Psoas muscle (tissue), 8 donors: ENCODE measurements at places on chromosomes 2 and 18. TPM values are rescaled to one million over a fixed set of nuclear protein-coding genes. Genes with fewer than 3 reads are reported as not detected.
A peak's percentile ranks its signal among the peaks of the same experiment; 100 is the strongest.

GRCh38 chr2:19745318-19746136, 156.3 kb downstream of the TTC32 start:
- no peak for DNase-seq

GRCh38 chr2:10493075-10493633, 45.0 kb upstream of the ODC1 start:
- no peak for DNase-seq

The NOSTRIN gene
- total RNA-seq, result 8.1 TPM

DNA sequence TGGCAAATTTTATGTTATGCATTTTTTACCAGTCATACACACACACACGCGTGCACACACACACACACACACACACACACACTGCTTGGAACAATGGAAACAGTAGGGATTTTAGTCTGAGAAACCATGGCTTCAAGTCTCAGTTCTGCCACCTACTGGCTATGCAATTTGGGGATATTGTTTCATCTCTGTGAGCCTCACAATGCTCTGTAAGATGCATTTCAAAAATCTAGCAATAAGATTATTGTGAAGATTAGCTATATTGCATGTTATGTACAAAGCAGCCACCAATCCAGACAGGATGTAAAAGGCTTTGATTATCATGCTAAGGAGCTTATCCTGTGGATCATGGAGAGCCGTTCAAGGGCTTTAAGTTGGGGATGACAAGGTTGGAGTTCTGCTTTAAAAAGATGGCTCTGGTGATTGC, 401.4 kb downstream of the NBAS start:
- no peak for DNase-seq

The MEP1B gene
- not detected for total RNA-seq

DNA sequence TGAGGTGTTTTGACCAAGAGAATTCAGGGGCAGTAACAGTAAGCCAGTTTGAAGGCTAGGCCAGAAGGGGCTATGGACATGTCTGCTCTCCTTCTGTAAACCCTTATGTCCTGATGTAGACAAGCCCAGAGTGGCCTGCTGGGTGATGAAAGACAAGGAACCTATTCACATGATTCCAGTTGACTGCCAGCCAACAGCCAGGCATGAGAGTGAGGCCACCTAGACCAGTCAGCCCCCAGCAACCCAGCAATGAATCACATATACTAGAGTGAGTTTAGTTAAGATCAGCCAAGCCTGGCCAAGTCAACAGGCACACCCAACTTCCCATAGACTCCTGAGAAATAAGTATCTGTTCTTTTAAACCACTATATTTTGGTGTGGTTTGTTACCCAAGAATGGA, 1889.7 kb upstream of the CELF4 start:
- DNase-seq, result no peak

DNA sequence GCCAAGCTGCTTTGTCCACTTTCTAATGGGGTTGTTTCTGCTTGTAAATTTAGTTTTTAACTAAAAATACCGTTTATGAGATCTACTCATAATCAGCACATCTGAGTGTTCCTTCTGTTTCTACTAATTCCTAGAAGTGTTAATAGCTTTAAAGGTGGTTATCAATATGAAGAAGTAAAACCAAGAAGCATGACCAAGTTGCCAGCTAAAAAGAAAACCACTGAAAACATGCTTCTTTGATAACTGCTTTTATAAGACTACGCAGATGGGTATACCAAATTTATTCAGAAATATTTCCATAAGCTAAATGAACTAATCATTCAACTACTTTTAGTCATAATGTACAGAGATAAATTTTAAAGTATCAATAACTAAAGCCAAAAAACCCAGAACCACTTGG, 101.8 kb downstream of the C2orf74 start:
- no peak for DNase-seq

- no peak for DNase-seq
Observed at GRCh38 chr2:175766880-175767279, 235.2 kb downstream of the LNPK start.

GRCh38 chr2:49973917-49974368, 819.6 kb upstream of the FSHR start:
- peak; percentile 39 for DNase-seq

The CHRNG gene
- 27.4 TPM for total RNA-seq

DNA sequence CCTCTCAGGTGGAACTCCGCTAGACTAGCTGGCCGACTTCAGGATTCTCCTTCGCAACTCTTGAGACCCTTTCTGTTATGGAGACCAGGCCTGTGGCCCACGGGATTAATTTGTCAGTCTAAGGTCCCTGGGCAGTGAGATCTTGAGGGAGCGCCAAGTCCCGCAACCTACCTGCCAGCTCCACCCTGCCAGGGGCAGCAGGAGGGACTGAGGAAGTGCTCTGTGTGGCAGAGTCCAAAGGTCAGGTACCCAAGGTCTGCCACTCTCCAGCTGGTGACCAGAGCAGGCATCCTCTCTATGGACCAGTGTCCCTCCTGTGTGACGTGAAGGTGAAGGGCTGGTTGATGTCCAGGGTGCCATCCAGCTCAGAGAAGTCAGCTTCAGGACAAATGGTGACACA, 4.3 kb upstream of the SPATA3 start:
- no peak for DNase-seq

GRCh38 chr2:169205176-169205575, 135.8 kb downstream of the DHRS9 start:
- no peak for DNase-seq

DNA sequence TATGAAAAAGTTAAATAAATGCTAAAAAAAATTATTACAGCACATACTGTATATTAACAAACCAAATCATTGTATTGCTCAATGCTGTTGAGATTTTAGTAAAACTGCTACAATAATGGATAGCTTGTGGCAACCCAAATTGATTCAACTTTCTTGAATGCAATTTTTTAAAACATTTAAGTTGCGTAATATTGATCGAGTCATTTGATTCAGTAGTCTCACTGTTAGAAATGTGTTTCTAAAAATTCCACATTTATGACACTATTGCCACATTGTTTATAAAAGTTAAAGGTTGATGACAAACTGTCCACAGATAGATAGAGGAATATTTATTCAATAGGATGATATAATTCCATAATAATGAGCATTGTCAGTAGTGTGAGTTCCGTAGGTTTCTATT, 640.7 kb upstream of the CRIM1 start:
- no peak for DNase-seq

GRCh38 chr2:150469706-150470274, 17.7 kb downstream of the RND3 start:
- DNase-seq, result no peak

The GALNT3 gene
- not detected for total RNA-seq

DNA sequence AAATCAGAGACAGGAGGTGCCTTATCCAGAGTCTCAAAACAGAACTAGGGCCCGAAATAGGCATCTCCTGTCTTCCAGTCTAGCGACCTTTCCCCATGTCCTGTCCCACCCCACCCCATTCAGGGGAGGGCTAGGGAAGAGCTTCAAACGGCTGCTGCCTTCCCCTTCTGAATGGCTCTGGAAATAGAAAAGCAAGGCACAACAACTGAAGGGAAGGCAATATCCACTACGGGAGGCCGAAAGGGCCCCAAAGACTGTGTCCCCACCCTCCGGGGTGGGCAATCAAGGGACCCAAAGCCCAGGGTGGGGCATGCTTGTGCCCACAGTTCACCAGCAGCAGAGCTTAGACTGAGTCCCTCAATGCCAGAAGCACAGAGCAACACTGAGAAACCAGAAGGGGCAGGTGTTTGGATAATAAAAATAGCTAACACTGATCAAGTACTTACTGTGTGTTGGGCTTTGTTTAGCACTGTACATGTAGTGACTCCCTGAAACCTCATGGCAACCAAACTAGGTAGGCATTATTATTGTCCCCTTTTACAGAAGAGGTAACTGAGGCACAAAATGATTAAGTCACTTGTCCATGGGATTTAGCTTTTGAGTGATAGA, 38.5 kb downstream of the CYRIA start:
- no peak for DNase-seq

- DNase-seq, result peak; percentile 36
Observed at GRCh38 chr2:174336501-174337336, 2.0 kb downstream of the SP9 start.

- no peak for DNase-seq
Observed at GRCh38 chr2:17156086-17156485, 362.2 kb downstream of the RAD51AP2 start.

DNA sequence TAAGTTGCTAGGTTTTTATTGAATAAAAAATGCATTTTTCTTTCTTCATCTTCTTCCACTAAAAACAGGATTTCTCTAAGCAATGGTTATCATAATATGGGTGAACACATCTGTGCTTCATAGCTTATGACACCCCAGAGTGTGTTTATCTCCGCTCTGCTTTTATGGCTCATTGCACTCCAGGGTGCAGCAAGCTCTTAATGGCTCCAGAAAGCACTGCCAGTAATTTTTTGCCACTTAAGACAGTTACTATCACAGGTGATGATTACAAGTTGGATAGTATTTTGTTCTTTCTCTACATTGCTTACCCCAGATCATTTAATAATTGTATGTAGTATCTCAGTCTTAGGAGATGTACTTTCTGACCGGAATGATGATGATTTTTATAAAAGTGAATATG, 239.3 kb upstream of the CDH20 start:
- DNase-seq, result no peak

The CFC1B gene
- total RNA-seq, result not detected

- no peak for DNase-seq
Observed at GRCh38 chr2:80105015-80105640, 199.4 kb downstream of the LRRTM1 start.

GRCh38 chr18:47747260-47747795, 183.1 kb downstream of the SMAD2 start:
- no peak for DNase-seq

GRCh38 chr2:162123806-162124758, 28.0 kb downstream of the GCG start:
- no peak for DNase-seq

The CNDP1 gene
- not detected for total RNA-seq

- peak; percentile 32 for DNase-seq
Observed at GRCh38 chr2:113886479-113887008, 3.3 kb upstream of the ACTR3 start.

The CDK15 gene
- total RNA-seq, result 0.34 TPM

GRCh38 chr2:84989422-84989821, 18.5 kb downstream of the KCMF1 start:
- DNase-seq, result no peak

DNA sequence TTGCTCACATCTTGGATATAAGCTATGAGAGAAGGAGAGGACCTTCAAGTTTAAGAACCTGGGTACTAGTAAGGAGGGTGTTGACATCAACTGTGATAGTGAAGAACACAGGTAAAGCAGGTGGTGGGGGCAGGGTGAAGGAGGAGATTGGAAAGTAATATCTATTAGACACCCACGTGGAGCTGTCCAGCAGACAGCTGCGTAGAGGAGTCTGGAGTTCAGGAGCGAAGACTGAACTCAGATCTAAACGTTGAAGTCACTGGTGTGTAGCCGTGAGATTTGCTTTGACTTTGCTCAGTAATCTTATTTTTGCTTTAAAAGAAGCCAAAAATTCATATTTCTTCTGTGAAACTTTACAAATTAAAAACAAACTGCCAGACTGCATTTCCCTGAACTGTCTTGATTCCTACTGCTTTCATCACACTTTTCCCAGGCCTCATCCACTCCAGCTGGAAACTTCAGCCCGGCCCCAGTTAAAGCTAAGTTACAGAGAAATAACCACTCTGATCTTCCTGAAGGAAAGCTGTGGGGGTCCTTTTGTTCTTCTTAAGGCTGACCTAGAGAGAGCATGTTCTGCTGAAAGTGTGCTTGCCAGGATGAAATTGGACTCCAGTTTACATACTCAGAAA, 533.3 kb downstream of the CNTNAP5 start:
- no peak for DNase-seq

The CYBRD1 gene
- total RNA-seq, result 15.7 TPM

GRCh38 chr18:12744103-12744502, 41.3 kb downstream of the PSMG2 start:
- no peak for DNase-seq

DNA sequence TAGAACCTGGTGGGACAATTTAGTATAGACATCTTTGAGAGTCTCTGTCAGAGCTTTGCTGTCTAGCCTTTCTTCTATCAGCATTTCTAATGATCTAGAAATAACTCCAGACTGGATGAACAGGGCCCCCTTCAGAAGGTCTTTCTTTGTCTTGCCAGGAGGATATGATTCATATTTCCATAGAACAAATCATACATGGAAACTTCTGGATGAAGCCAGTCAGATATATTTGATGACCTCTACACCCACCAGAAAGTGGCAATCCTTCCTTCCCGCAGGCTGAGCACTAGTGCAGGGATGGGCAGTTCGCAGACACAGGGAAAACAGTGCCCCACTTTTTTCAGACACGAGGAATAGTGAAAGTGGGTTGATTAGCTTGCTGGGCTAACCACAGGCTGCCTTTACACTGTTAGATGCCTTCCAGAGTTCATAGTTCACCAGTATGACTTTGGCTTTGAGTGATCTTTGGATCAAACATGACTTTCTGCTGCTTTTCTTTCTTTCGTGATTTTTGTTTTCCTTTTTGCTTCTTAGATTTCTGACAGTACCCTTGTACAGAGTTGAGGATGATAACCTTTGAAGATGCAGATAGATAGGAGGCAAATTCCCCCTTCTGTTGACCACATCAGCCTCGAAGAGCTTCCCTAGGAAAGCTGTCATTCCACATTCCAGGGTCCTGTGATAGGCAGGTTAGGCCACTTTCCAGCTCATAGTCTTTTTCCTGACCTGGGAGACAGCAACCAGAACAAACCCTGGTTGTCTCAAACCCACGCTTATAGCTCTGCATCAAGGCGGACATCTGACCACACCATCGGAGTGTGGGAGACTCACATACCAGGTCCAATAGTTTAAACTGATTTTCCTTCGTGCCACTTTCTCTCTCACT, 237.0 kb downstream of the ZNF407 start:
- DNase-seq, result no peak

GRCh38 chr18:28511413-28511821, 334.5 kb upstream of the CDH2 start:
- no peak for DNase-seq

GRCh38 chr2:226184540-226184939, 615.1 kb downstream of the IRS1 start:
- no peak for DNase-seq

- no peak for DNase-seq
Observed at GRCh38 chr18:2392446-2392845, 178.9 kb downstream of the METTL4 start.

The SIX2 gene
- 31.4 TPM for total RNA-seq

The LYG2 gene
- total RNA-seq, result not detected

The TUBA3E gene
- not detected for total RNA-seq

The DPYSL5 gene
- not detected for total RNA-seq

GRCh38 chr2:232369126-232369951, 9.2 kb upstream of the ALPP start:
- DNase-seq, result no peak

The PLCL1 gene
- 17.3 TPM for total RNA-seq

- DNase-seq, result peak; percentile 87
Observed at GRCh38 chr2:127576433-127577207, 41.1 kb downstream of the MYO7B start.

The MCFD2 gene
- total RNA-seq, result 107 TPM

The PIGN gene
- total RNA-seq, result 9.8 TPM

GRCh38 chr2:42351864-42352263, 9.2 kb downstream of the COX7A2L start:
- DNase-seq, result no peak

The MAPK4 gene
- total RNA-seq, result 0.74 TPM

The IL1R1 gene
- 22.4 TPM for total RNA-seq
